ENCODE measurements at places on chromosomes 2 and 18.

DNA sequence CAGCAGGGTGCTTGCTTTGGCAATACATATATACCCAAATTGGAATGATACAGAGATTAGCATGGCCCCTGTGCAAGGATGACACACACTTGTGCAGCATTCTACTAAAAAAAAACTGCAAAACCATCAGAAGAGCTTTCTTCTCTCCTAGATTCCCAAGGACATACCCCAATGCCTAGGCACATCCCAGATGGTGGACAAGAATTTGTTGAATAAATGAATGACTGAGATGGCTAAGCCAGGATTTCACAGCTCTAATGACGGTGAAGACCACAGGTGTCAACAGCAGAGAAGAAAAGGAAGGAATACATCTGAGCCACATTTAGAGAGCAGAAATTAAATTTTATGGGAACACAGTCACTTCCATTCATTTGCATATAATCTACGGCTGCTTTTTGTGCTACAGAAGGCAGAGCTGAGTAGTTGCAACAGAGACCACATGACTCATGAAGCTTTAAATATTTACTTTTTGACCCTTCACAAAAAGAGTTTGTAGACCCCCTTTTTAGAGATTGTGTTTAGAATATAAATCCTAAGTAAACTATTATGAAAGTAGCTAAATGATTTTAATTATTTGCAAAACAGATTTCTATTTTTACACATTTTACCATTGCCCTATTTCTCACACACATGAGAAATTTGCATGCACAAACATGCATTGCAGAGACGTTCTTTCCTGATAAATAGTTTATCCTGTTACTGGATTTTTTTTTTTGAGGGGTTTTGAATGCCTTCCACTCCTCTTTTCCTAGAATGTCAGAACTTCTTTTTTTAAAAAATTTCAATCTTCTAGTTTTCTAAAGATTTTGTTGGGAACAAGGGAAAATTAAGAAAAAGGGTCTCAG, 119.0 kb downstream of the PMAIP1 start:
- DNase-seq = peak; percentile 63

- DNase-seq = no peak
Observed at GRCh38 chr18:24395049-24395795, 2.4 kb downstream of the OSBPL1A start.

DNA sequence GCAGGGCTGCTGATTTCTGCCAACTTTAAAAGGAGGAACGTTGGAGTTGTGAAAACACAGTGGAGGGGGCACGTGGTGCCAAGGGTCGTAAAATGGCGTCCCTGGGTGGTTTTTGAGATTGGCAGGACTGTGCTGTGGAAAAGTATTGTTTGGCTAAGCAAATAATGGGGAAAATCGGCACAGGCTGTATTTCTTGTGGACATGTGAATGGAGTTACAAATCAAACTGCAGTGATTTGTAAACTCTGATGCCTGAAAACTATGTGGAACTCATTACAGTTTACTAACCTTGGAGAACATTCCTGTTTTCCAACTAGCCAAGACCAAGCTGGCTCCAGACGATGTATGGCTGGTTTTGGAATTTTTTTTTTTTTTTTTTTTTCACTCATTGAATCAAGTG, 68.7 kb downstream of the KCTD1 start:
- peak; percentile 36 for DNase-seq

- no peak for DNase-seq
Observed at GRCh38 chr2:121649149-121649595, at the start of gene CLASP1. Gene CLASP1 (minus strand): TSS chr2:121649462. CDS start chr2:121605895, 43,567 bp downstream.

DNA sequence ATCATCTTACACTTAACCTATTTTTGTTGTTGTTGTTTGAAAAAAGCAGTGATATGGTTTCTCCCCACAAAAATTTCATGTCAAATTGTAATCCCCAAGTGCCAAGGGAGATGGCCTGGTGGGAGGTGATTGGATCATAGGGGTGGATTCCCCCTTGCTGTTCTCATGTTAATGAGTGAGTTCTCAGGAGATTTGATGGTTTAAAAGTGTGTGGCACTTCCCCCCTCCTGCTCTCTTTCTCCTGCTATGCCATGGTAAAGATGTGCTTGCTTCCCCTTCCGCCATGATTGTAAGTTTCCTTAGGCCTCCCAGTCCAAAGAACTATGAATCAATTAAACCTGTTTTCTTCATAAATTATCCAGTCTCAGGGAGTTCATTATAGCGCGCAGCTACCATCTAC, 1362.7 kb upstream of the FAM98A start:
- DNase-seq = no peak
